ENCODE measurements at places on chromosomes 2 and 18. TPM values are rescaled to one million over a fixed set of nuclear protein-coding genes. Genes with fewer than 3 reads are reported as not detected.

TET3 gene
- 6.1 TPM for total RNA-seq

GALNT3 gene
- 1.1 TPM for total RNA-seq

SLC1A4 gene
- 45.0 TPM for total RNA-seq

FAM161A gene
- total RNA-seq, result 6.5 TPM

VAMP8 gene
- 37.3 TPM for total RNA-seq

CDK15 gene
- 0.06 TPM for total RNA-seq

PRSS56 gene
- not detected for total RNA-seq

HAAO gene
- not detected for total RNA-seq

IRS1 gene
- 10.4 TPM for total RNA-seq

ANKRD30B gene
- not detected for total RNA-seq

ASTL gene
- total RNA-seq, result not detected

IL36B gene
- not detected for total RNA-seq

RESP18 gene
- total RNA-seq, result not detected

BOLL gene
- total RNA-seq, result not detected

TUBA4B gene
- not detected for total RNA-seq

MC2R gene
- not detected for total RNA-seq

NT5C1B gene
- not detected for total RNA-seq

CRYBA2 gene
- not detected for total RNA-seq

RAB6C gene
- not detected for total RNA-seq

UGT1A8 gene
- not detected for total RNA-seq

CKAP2L gene
- total RNA-seq, result 22.6 TPM

Data from NCI-H460 (cell line).